Spleen (tissue), 13 donors: ENCODE measurements at places on chromosomes 7 and 10.

DNA sequence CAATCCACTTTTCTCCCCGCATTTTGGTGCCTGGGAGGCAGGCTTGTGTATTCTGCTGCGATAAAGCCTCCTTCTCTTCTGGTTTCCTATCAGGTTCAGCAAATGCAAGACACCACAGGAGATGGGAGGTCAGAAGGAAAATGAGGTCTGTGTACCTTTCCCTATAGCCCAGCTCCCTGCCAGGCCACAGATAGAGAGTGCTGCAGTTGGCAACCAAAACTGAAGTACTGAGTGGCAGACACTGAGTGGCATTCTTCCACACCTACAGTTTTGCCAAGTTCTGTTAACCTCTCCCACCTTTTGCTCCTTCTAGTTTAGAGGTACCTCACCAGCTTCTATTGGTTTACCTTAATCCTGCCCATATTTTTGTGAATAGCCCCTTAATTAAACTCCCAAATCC, 948.4 kb downstream of the SORCS1 start:
- no peak for DNase-seq

GRCh38 chr7:32289651-32290414, 200.3 kb downstream of the LSM5 start:
- no peak for DNase-seq

GRCh38 chr10:54607983-54608382, 193.0 kb downstream of the PCDH15 start:
- no peak for DNase-seq

DNA sequence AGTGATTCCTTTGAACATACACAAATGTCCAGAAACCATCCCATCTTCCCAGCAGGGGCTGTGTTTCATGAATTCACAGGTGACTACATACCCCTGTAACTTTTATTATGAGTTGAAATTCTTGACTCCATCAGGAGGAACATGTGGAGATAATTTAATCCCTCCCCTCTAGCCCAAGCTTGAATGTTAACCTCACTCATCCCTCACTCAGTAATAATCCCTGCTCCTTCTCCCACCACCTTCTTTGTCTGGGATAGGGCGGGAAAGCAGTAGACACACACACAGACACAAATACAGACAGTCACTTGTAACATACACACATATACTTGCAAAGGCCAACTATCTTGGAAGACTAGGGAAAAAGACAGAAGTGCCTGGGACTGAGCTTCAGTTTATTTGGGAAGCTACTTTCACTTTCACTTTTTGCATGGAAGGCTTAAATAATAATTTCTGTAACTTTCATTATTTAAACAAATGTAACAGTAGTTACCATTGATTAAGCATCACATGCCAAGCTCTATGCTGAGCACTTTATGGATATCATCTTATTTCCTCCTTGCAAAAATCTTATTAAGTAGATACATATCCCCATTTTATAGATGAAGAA, 7.3 kb downstream of the AASS start:
- DNase-seq = no peak

GRCh38 chr10:14372606-14373005, 41.9 kb upstream of the FRMD4A start:
- DNase-seq = no peak
